ENCODE measurements at places on chromosomes 2 and 18. TPM values are rescaled to one million over a fixed set of nuclear protein-coding genes. Genes with fewer than 3 reads are reported as not detected.

GRCh38 chr2:187372213-187372612 is 75.8 kb downstream of the CALCRL start:
- DNase-seq = no peak

RBMS1 gene
- 54.9 TPM for total RNA-seq

DNA sequence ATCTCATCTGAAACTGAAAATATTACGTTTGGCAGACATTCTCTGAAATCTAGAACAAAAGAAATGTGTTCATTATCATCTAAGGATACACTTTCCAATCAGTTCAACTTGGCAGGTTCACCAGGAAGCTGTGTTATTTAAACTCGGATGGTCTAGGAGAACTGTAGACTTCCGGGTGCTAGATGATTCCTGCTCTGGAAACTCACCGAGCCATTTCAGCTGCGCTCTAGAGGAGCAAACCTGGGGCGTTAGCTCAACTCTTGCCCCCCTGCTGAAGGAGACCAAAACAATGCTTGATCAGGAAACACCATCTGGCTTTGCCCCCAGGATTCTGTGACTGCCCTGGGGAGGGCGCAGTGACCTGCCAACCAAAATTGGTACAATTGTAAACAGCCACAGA is 22.9 kb downstream of the MLPH start:
- DNase-seq = no peak

DNA sequence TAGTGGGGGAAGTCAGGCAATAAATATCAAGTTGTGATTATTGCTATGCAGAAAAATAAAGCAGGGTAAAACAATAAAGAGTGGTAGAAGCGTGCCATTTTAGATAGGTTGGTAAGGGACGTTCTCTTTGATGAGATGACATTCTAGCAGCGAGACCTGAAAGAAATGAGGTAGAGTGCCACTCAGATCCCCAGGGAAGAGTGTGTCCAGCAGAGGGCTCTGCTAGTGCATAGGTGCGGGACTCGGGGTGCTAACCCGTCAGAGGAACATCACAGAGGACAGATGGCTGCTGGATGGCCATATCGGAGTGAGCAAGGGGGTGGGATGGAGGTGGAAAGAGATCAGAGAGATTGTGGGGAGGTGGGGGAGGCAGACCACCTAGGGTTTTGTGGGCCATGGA is 16.3 kb upstream of the GTF2A1L start:
- no peak for DNase-seq

- DNase-seq = no peak
Measured at GRCh38 chr2:69033461-69034095, 20.6 kb downstream of the ANTXR1 start.

DNA sequence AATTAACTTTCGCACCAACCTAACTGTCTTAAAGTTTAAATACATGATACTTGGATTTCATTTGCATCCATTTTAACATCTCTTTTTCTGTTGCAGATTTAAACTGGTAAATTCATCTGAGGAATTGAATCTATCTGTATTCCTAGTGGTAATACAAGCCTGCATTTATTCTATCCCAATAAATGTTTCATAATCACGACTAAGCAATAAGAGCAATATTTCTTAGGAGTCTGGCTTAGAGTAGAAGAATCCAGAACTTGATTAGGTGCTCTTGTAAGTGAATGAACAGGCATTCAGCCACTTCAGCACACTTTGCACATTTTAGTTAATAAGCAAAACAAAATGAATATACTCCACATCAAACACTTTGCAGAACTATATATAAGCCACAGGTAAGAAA is 27.0 kb downstream of the MSH6 start:
- no peak for DNase-seq

DNA sequence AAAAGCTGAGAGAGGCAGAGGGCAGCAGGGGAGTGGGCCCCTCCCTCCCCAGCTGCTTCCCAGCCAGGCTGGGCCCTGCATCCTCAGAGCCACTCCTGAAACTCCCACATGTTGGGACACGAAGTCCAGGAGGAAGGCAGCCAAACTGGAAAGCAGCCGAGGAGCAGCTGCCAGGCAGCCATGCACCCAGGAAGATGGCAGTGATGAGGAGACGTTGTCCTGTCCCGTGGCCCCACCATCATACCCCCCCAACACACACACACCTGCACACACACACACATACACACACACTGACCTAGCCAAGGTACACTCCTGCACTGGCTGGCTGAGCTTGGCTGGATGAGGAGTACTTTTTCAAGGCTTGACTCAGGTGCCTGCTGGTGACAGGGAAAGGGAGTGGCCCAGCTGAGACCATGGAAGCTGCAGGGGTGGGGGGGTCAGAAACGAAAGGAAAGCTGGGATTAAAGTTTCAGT is 106.0 kb downstream of the CYP26B1 start:
- DNase-seq = no peak

All from activated CD8-positive, alpha-beta memory T cell treated with anti-CD3 and anti-CD28 coated beads, Interleukin-2, amount 10 ng/mL, durations not matched to agents 7 days and 5 days (primary cell).